Natural killer cell (primary cell): ENCODE measurements at places on chromosomes 4 and X. TPM values are rescaled to one million over a fixed set of nuclear protein-coding genes. Genes with fewer than 3 reads are reported as not detected.

DNA sequence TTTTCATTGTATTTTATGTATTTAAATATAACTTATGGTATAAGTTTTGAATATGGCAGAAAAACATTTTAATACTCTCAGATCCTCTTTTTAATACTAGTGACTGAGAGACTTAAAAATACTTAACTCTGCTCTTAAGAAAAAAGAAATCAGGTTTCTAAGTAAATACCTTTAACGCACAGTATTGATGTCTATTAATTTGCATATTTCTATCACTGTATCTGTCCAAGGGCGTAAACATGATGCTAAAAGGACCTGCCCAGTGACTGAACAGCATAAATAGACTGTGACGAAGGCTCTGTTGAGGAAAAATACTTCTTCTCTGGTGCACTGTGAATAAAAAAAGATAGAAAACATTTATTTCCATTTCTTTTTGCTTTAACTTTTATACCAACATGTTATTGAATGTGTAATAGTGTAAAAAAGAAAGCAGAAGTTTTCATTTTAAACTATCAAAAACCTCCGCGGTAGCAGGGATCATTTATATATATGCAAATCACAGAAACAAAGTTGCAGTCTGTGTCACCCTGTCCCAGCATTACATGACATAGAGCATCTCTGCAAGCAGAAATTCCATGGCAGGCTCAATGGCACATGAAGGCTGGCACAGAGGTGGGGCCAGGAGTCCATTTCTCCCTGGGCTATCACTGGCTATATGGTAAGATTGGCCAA, 75.4 kb downstream of the ZAR1 start:
- no peak for DNase-seq

- no peak for DNase-seq
Measured at GRCh38 chr4:139890816-139891215, 225.2 kb downstream of the MGST2 start.

- no peak for DNase-seq
Measured at GRCh38 chr4:147425019-147425418, 55.9 kb upstream of the EDNRA start.

Gene SH3RF1
- 2.4 TPM for total RNA-seq

DNA sequence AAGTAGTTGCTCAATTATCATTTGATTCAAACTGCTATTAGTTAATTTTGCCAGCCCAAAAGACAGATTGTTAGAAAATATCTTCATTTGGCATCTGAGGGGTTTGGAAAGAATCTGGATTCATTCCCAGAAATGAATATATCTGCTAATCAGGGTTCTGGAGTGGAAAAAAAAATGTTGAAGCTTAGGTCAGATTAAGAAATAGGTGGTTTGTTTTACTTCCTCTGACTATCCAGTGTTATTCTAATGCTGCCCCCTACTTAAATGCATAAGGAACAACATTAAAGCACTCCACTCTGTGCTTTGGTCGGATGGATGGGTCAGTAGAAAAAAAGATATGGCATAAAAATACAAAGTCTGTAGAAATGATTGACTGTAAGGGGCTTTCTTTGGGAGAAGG, 89.0 kb downstream of the LUZP4 start:
- no peak for DNase-seq

DNA sequence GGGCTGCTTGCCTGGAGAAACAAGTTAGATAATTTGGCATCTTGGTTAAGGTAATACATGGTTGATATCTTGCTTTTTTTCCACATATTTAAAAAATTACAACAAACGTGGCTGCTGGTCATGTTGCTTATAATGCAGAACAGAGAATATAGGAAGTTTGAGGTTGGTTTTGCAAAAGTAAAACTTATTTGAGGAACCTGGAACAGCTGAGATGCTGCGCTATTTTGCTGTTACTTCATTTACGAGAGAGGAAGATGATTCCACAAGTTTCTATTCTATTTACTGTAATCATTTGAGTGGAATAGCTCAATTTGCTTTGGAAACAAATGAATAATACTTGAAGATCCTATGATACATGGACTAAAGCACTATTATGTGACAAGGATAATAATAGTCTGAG, 118.9 kb downstream of the TMA16 start:
- no peak for DNase-seq

Gene KLHL4
- total RNA-seq: not detected

DNA sequence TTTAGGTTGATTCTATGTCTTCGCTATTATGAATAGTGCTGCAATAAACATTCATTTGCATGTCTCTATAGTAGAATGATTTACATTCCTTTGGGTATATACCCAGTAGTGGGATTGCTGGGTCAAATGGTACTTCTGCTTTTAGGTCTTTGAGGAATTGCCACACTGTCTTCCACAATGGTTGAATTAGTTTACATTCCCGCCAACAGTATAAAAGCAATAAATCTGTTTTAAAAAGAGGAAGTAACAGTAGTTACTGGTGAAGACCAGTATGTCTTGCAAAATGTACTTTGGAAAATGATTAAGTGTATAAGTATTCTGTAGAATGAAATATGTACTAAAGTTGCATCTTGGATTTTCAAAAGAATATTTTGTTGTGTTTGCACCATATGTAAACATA, 77.3 kb downstream of the SHROOM4 start:
- DNase-seq: no peak

Gene MAGEA2B
- not detected for total RNA-seq

Gene TEX11
- not detected for total RNA-seq

DNA sequence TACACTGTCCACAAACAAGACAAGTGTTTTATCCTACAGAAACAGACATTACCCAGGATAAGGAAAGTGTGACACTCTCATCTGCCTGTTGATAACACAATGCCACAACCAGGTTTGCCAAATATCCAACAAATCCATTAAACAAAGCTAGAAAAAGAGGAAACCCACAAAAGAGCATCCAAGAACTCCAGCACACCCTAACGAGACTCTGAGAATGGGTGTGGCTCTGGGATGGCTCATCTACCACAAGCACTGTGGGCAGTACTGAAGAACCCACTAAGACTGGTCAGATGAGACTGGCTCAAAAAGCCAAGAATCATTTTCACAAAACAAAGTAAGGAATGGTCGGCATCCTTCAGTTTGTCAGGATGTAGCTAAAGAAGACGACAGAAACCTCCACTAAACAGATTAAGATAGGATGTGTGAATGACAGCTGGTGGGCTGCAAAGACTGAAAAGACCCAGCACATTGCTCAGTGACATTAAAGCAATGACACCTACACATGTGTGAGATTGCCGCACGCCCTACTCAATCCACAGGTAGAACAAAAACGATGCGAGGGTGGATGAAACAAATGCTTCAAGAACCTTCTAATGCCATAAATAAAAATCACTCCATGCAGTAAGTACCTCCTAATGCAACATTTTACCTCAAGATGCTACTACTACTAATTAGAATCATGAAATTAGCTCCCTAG, 14.7 kb downstream of the ATP8A1 start:
- DNase-seq: no peak

Gene CLDN34
- total RNA-seq: not detected

GRCh38 chr4:1676605-1677525, 7.2 kb downstream of the FAM53A start:
- DNase-seq: no peak

- DNase-seq: no peak
Measured at GRCh38 chrX:45329217-45329616, 128.5 kb upstream of the DIPK2B start.

- no peak for DNase-seq
Measured at GRCh38 chr4:67587156-67587555, 28.6 kb downstream of the STAP1 start.

- DNase-seq: no peak
Measured at GRCh38 chr4:48467442-48467841, 15.7 kb upstream of the SLC10A4 start.

GRCh38 chrX:7233580-7234406, 85.8 kb upstream of the PUDP start:
- DNase-seq: no peak

Gene PAGE2
- total RNA-seq: not detected

GRCh38 chr4:15956179-15956850, 6.7 kb downstream of the FGFBP2 start:
- peak; percentile 75 for DNase-seq

Gene OTC
- not detected for total RNA-seq

DNA sequence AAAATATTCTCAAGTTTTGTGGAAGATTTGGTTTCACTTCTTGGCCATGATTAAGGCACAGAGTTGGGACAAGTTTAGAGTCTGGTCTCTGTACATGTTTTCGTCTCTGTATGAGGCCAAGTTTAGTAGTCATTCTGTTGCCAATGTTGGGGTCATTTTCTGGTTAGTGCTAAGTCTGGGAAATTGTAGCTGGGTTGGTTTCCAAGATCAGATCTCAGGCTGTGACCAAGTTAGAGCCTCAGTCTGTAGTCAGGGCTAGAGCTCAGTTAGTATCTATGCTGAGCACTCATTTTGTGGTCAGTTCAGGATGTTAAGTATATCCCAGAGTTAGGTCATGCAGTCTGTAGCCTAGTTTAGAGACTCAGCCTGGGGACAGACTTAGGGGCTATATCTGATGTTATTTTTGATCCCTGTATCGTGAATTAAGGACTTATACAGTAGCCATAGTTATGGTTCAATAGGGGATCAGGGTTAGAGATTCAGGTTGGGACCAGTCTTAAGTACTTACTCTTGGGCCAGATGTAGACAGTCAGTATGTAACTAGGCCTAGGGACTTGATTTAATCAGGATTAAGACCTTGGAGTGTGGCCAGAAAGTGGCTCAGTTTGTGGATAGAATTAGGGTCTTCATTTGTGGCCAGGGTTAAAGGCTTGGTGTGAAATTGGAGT, 6.6 kb upstream of the ENOX2 start:
- DNase-seq: no peak

DNA sequence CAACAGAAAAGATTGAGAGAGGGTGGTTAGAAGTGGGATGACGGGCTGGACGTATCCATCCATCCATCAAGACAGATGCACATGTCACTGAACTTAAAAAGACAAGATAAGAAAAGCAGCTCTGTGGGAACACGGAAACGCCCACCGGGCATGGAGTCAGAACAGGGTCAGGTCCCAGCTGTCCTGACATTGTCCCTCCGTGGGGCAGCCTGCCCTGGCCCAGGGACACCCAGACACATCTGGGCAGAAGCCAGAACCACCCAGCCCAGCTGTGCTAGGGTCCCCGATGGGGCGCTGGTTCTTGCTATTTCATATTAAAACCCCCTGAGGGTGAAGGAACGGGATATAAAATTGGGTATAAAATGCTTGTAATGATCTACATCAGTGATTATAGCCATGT, 88.5 kb downstream of the PPP2R2C start:
- no peak for DNase-seq

GRCh38 chr4:115187136-115187535, 73.7 kb upstream of the NDST4 start:
- no peak for DNase-seq

DNA sequence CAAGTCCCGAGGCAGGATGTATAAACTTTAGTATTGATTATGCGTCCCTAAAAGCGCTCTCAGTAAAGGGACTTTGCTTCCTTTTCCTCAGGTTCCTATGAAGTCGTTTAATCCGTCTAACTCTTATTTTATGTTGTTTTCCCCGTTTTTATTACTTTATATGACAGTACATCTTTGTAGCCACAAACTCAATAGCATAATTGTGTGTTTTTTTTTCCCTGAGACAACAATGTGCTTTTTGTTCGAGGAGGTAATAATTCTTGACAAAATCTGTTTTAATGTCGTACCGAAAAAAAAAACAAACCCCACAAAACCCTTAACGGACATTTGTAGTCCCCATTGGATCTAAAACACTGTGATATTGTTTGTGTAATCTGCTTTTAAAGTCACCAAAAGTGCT, 17.9 kb upstream of the PPP2R3B start:
- no peak for DNase-seq

Gene SHISA3
- total RNA-seq: not detected

Gene CTAG1A
- total RNA-seq: not detected

GRCh38 chrX:138858438-138858837, 146.9 kb upstream of the FGF13 start:
- DNase-seq: no peak

DNA sequence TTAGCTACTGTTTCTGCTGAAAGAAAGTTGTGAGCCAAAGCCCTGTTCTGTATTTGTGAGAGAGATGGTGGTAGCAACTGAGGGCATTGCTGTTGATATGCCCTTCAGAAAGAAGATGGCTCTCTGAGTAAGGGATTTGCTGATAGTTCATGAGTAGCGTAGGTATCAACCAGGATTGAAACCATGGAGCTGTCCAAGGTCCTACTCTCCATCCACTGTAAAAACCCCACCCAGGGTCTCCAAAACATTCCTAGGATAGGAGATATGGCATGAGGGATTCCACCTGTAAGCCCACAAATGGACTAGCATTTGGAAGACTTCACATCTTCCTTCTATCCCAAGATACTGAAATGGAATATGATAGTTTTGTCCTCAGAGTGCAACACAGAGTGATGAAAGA, 277.1 kb upstream of the PRKX start:
- no peak for DNase-seq

GRCh38 chr4:63589796-63590195, 819.5 kb downstream of the TECRL start:
- no peak for DNase-seq

Gene SHROOM4
- total RNA-seq: not detected

DNA sequence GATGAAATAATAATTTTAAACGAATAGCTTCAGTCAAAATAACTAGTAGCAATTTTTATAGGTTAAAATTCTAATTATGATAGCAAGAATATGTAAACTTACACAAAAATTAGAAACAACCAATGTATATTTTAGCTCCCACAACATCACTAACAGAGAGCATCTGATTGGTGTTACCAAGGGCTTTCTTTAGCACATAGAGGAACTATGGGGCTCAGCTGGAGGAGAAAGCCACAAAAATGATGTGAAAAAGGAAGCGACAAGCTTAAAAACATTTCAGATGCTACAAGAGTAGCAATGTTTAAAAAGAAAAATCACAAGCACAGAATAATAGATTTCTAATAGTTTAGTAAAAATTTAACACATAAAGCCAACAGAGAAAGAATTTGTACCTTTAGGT, 56.3 kb downstream of the ATP8A1 start:
- no peak for DNase-seq

DNA sequence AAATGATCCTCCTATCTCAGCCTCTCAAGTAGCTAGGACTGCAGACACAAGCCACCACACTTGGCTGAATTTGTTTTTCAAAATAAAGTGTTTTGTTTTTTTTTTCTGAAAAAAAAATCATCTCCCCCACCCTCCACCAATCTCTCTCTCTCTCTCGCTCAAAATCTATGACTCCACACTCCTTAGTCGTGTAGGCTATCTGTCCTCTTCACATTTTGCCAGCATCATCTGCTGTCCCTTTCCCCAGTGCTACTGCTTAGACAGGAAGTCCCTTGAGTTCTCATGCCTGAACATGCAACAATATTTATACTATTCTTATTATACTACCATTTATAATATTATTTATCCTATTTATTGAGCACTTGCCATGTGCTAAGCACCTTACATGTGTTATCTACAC, 80.7 kb upstream of the TMEM164 start:
- DNase-seq: no peak

- DNase-seq: no peak
Measured at GRCh38 chrX:53071064-53071463, 11.1 kb upstream of the TSPYL2 start.

DNA sequence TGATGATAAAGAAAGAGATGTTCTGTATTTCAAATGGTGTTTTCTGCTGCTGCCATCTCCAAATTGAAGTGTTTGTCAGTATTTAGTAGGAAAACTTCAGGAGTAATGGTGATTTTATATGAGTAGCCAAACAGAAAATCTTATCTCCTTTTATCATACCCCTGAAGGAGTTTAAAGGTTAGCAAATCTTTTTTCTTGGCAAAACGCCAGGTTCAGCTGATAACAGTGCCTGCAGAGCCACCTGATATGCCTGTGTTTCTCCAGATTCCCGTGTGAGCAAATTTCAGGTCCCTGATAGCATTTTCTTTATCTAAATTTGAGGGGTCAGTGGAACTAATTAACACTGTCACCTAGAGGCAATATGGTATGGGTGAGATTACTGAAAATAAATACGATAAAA, 65.8 kb upstream of the ETNPPL start:
- DNase-seq: no peak

Gene RPL39
- 1,487 TPM for total RNA-seq
